Sciatic nerve (tissue), 2 donors: ENCODE measurements at places on chromosomes 5 and 9. TPM values are rescaled to one million over a fixed set of nuclear protein-coding genes. Genes with fewer than 3 reads are reported as not detected.

The SPATA9 gene
- total RNA-seq = 1.6 TPM

GRCh38 chr5:153159616-153160015 is 330.9 kb upstream of the GRIA1 start:
- no peak for DNase-seq

- DNase-seq = no peak
Observed at GRCh38 chr5:173581408-173582215, 34.8 kb downstream of the BOD1 start.

GRCh38 chr9:30597608-30598007 is 1786.8 kb upstream of the ACO1 start:
- no peak for DNase-seq

- DNase-seq = peak; percentile 58
Observed at GRCh38 chr5:170861917-170862766, at the start of gene RANBP17. TSS of gene RANBP17 (plus strand) at chr5:170862018.

DNA sequence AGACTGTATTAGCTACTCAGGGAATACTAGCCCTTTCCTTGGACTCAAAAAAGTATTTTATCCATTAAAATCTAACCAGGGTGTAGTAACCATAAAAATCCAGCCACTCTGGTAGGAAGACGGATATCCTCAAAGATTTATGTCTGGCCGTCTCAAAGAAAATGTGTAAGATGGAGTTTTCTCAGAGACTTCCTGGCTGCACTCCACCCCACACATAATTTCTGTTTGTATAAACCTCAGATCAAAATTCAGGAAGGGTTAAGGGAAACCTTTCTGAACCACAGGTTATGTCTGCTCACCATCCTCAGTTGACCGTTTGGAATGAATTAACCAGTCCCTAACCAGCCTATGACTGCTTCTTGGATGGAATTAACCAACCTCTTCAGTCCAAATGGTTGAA is 13.8 kb upstream of the SMIM23 start:
- no peak for DNase-seq

The PALM2AKAP2 gene
- 19.7 TPM for total RNA-seq

DNA sequence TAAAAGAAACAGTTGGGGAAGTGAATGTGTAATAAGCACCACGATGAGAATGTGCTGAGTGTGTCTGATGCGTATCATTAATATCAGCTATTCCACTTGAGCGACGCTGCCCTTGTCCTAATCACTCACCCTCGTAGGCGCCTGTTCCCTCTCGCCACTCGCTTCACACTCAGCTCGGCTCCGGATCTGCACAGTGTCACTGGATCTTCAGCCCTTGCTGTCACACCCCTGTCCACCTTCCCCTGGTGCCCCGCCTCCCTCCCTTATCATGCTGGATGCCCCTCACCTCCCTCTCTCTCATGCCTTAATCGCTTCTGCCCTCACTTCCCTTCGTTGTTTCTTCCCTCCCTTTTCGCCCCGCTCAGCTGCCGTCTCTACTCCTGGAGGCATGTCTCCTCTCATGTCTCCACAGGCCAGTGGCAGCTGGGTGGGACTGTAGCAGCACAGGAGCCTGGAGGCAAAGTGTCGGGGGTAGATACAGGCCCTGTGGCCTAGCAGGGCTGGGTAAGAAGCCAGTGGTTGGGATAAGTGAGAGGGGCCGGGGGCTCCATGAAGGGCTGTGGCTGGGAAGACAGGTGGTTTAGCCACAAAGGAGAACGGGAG is 43.5 kb downstream of the ANKDD1B start:
- DNase-seq = no peak

DNA sequence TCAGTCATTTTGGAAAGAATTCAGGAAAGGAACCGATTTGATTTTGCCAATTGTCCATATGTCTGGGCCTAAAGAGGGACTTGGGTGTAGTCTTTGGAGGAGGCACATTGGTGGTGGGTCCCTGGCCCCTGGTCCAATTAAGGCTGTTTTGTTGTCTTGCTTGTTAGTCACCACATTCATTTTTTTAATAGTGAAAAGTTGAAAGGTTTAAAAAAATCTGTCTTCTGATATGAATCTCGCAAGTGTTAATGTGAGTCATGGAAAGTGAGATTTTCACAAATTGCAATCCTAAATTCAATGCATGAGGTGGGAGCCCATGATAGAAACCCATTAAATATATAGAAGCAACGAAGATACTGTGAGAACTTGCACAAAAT is 165.9 kb upstream of the OTULINL start:
- no peak for DNase-seq

- DNase-seq = no peak
Observed at GRCh38 chr5:119331566-119332095, 24.2 kb upstream of the TNFAIP8 start.

The LCN1 gene
- total RNA-seq = not detected

DNA sequence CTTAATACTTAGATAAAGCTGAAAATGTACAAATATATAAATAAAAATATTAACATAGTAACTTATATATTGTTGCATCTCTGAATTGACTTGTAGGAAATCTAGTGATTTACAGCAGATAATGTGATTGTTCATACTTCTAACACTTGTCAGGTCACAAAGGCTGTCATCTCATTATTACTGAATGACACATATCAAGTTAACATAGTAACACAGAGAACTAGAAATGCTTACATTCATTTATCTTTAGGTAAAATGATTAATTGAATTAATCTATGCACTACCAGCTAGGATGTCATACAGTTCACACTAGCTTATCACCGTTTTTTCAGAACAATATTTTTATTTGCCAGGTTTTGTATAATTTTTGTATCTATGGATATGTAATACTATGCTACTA is 189.8 kb upstream of the SH3GL2 start:
- DNase-seq = no peak

- DNase-seq = no peak
Observed at GRCh38 chr5:154249826-154250225, 59.3 kb downstream of the GALNT10 start.

The DBH gene
- 0.13 TPM for total RNA-seq

DNA sequence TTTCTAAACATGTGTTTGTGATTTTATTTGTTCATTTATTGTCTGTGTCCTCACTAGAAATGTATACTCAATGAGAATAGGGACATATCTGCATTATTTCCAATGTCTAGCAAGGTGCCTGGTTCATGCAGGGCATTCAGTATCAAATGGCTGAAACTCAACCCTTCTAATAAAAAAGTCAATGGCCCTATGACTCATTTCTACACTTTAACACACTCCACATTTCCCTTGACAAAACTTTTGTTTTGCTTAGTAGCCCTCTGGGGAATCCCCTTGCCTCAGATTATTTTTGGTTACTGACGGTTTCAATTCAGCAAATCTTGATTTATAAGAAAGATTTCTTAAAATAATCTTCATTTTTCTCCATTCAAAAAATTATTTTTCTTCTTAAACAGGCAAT is 206.0 kb upstream of the DMRTA1 start:
- DNase-seq = no peak

DNA sequence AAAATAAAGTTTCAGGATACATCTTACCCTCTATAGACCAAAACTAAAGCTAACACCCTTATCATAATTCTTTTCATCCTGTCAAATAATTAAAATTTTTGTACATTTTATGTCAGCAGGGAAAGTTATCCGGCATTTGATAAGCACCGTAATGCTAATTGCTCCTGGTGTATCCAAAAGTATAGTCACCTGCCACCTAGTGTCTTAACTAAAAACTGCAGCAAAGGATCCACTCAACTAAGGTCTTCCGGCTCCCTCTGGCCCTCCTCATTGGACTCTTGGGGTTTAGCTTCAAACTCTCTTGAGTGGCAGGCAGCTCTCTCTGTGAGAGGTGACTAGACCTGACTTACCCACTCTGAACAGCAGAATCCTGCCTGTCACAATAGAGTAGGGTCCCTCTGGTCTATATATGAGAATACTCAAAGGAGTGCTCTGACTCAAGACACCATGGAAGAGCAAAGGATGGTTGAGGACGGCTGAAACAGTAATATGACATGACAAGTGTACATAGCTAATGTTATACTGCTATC is 60.4 kb upstream of the CAST start:
- no peak for DNase-seq

The POC5 gene
- 11.7 TPM for total RNA-seq

- DNase-seq = no peak
Observed at GRCh38 chr5:6112538-6112937, 265.8 kb downstream of the MED10 start.

DNA sequence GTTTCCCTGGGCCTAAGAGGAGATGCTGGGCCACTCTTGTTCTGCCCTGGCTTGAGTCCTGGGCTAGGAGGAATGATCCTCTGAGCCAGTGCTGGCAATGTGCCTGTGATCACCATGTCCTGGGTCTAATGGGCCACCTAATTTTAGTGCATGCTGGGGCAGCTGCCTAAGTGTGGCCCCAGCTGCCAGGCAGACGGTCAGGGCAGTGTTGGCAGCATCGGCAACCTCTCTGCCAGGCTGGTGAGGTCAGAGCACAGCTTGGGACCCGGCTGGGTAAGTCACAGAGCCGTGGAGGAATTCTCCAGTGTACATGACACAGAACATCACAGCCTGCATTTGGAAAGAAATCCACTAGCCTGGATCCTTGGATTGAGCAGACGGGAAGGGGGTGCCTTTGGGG is 21.4 kb upstream of the PITX1 start:
- no peak for DNase-seq

DNA sequence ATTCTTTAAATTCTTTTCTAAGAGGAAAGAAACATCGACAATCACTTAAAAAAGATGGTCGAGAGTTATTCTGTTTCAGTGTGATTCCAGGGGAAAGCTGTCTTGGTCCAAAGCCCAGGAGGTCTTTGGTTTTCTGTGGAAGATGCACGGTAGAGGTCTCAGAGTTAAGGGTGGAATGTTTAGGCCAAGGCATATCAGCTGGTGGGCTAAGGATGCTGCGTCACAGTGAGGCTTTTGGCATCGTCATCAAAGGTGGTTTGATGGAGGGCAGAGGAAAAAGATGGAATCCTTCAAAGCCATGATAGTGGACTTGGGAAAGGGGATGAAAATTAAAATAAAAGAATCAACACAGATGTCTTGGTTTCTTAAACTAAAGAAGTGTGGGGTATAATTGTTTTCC is 137.3 kb upstream of the ANKH start:
- DNase-seq = no peak

The PMPCA gene
- total RNA-seq = 38.9 TPM

DNA sequence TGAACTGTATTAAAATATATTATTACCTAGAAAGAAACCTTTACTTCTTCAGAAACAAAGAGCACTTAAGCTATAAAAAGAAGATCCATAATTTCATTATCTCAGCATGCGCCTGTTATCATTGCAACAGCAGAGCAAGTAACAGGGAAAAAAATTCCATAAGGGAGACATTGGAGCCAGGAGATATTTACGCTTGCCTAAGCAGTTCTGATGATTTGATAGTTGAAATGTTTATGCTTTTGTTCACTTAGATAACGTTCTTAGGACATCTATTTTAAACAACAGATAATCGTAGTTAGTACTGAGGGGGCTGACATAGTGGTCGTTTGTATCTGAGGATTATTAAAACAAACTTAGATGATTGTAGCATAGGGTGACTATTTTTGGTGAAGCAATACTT is 252.5 kb downstream of the NNT start:
- no peak for DNase-seq

DNA sequence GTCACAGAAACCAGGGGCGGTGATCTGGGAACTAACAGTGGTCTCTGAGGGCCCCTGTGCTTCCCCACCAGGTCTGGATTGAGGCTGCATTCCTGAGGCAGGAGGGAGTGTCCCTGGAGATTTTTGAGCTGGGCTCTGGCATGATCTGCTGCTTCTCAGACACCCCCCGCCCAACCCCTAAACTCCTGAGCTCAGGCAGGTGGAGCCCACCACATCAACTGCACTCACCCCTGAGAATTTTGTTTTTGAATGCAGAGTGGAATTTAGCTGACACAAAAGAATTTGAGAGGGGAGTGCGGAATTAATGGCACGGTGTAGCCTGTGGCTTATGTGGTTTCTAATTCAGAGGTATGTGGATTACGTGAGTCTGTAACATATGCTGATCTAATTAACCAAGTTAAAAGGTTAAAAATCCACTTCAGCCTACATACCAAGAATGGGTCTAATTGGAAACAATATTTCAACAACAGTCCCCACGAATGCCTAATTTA is 23.9 kb upstream of the CTSL start:
- no peak for DNase-seq

The UBE2QL1 gene
- 0.94 TPM for total RNA-seq

DNA sequence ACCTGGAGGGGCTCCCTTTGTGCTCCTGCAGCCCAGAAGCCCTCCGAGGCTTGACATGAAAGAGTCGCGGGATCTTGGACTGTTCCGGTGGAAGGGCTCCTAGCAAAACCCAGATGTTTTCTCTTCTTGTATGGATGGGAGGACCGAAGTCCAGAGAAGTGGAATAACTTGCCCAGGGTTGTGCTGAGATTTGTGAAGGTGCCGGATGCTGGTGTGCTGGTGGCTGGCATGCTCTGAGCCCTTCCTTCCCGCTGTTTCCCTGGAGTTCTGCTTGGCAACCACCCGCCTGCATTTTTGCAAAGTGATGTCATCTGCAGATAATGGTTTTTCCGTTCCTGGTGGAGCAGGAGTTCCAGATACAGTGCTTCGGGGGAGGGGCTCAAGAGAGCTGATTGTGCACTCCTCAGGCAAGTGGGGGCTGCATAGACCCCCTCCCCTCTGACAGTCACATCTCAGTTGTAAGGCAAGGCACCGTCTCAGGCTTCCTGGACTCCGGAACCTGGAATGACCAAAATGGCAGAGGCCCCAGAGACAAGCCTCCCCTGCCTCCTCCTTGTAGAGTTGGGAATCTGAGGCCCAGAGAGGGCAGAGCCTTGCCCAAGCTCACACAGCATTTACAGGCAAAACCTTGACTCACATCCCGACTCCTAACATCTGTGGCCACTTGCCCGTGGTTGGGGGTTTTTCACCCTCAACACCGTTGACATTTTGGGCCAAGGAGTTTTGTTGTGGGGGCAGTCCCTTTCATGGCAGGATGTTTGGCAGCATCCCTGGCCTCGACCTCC is 157.0 kb downstream of the RGS3 start:
- no peak for DNase-seq

DNA sequence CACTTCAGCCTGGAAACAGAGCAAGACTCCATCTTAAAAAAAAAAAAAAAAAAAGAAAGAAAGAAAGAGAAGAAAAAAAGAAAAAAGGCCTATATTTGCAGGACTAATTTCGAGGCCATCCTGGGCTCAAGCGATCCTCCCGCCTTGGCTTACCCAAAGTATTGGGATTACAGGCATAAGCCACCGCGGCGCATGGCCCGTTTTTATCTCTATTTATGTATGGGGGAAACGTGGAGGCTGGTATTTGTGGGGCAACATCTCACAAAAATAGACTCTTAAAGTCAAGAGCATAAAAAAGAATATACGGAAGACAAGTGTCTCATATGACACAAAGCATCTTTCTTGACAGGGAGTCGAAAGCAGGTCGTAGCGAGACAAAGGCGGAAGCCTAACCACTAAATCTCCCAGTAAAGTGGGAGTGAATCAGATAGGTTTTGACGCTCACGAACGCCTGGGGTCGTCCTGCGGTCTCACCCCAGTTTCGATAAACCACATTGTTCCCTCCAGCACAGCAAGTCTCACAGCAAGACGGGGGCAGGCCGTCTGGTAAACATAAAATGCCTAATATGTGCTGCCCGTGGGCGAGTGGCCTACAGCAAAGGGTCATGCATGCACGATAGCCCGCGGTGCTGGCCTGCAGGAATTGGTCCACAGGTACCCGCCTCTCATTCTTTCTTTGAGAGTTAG is 1.8 kb upstream of the TRIM41 start:
- DNase-seq = no peak

The NR5A1 gene
- not detected for total RNA-seq

GRCh38 chr9:113596616-113597320 is 133.2 kb downstream of the RGS3 start:
- DNase-seq = no peak

- no peak for DNase-seq
Observed at GRCh38 chr5:56440871-56441740, 208.0 kb upstream of the ANKRD55 start.
